ENCODE measurements at places on chromosomes 3 and 15. TPM values are rescaled to one million over a fixed set of nuclear protein-coding genes. Genes with fewer than 3 reads are reported as not detected.

ROPN1 gene
- not detected for total RNA-seq

GRCh38 chr15:33565094-33565493 lies 254.3 kb downstream of the RYR3 start:
- DNase-seq = no peak

ATP13A5 gene
- total RNA-seq = not detected

IL20RB gene
- 0.44 TPM for total RNA-seq

BTLA gene
- total RNA-seq = not detected

PRC1 gene
- 3.4 TPM for total RNA-seq

ITGA11 gene
- 31.4 TPM for total RNA-seq

DNA sequence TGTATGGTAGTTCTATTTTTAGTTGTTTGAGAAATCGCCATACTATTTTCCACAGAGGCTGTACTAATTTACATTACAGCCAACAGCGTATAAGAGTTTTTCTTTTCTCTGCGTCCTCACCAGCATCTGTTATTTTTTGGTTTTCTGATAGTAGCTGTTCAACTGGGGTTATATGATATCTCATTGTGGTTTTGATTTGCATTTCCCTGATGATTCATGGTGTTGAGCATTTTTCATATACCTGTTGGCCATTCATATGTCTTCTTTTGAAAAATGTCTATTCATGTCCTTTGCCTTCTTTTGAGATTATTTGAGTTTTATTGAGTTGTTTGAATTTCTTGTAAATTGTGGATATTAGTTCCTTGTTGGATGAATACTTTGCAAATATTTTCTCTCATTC lies 114.6 kb downstream of the LRRK1 start:
- DNase-seq = no peak

OR5K3 gene
- total RNA-seq = not detected

DNA sequence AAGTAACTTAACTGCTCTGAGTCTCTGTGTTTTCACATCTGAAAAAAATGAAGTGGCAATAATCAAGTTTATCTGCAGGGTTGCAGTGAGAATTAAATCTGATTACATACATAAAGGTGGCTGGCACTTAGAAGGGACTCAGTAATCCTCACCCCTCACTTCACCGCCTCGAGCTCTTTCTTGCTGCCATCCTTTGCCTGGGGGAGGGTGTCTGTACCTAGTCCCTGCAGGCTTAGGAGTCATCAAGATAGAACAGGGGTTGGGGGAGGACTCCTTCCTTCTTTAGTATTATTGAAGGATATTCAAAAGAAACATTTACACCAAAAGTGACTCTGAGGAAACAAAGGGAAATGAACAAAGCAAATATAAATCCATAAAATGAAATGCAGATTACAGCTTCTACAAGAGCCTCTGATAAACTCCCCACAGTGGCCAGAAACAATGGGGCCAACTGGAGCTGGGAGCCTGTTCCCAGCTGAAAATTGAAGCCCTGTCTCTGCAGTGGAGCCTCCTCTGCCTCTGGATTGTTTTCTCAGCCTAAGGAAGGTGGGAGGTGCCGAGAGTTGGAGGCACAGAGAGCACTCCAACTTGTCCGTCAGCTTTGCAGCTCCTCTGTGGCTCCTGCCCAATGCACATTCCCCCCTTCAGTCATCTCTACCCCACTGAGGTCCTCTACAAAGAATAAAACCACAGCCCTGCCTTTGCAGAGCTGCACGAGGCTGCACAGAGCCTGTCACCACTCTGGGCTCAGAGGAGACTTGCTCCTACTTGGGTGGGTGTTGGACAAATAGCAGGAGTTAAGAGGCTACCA lies 41.8 kb downstream of the CRYGS start:
- DNase-seq = no peak

ADAMTS7 gene
- total RNA-seq = 24.2 TPM

CPB1 gene
- total RNA-seq = not detected

- no peak for DNase-seq
These were observed 10.3 kb downstream of the RASGRP1 start for GRCh38 chr15:38554354-38554753.

GOLGA6A gene
- total RNA-seq = not detected

PIERCE2 gene
- 8.7 TPM for total RNA-seq

GRCh38 chr3:188627652-188628051 lies 473.7 kb downstream of the LPP start:
- DNase-seq = no peak

- no peak for DNase-seq
These were observed 26.4 kb downstream of the RTF1 start for GRCh38 chr15:41443275-41443674.

CACNA1D gene
- 1.1 TPM for total RNA-seq

- DNase-seq = peak; percentile 58
These were observed 253.8 kb downstream of the TLE3 start for GRCh38 chr15:69843900-69844304.
